Activated B cell treated with CpG ODN at 0.5 μM for 24 hours (primary cell): ENCODE measurements at places on chromosomes 3 and 15. TPM values are rescaled to one million over a fixed set of nuclear protein-coding genes. Genes with fewer than 3 reads are reported as not detected.

- no peak overlapping the region for H3K4me3 ChIP-seq
- H3K36me3 ChIP-seq, result no peaks in the 10 kb centered on the region
- no peak overlapping the region for H3K27ac ChIP-seq
These were observed 361.2 kb downstream of the DIPK2A start for GRCh38 chr3:144332868-144333267.

DNA sequence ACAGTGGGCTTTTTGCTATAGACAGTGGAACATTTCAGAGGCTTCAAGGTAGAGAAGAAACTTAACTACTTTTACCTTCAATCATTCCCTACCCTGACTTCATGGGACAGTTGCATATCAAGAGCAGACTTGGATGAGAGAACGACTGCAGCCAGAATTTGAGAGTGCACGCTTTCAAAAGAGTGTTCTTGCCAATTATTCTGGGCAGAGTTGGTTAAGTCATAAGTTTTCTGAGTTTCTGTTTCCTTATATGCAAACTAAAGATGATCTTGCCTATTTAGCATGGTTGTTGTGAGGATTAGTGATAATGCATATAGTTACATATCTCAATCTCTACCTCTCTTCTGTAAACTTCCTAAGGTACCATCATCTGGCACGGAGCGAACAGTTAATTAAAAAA lies 7.6 kb downstream of the SLC9A9 start:
- H3K27me3 ChIP-seq, result no peaks in the 10 kb centered on the region
- no peak overlapping the region for H3K4me3 ChIP-seq
- peaks cover 30% of the 10 kb centered on the region for H3K4me1 ChIP-seq

- H3K27ac ChIP-seq, result no peak overlapping the region
- DNase-seq, result no peak
- no peak overlapping the region for H3K4me3 ChIP-seq
- H3K4me1 ChIP-seq, result no peaks in the 10 kb centered on the region
These were observed 13.5 kb downstream of the HTR3E start for GRCh38 chr3:184110316-184110725.

DNA sequence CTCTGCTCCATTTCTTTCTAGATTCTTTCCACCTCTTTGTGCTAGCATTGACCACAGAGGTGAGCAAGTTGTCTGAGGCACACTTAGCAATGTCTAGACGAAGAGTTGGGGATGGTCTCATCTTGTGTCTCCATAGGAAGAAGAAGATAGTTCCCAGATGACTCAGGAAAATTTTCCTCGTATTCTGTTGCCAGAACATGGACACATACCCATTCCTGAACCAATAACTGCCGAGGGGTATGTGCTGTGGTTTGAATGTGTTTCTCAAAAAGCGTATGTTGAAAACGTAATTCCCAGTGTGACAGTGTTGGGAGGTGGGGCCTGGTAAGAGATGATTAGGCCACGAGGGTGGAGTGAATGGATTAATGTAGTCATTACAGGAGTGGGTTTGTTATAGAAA lies 107.5 kb upstream of the GALNT15 start:
- H3K4me3 ChIP-seq, result no peak overlapping the region
- H3K4me1 ChIP-seq, result no peaks in the 10 kb centered on the region

- H3K4me3 ChIP-seq, result peak within 1 kb of the TSS; percentile 97
- H3K36me3 ChIP-seq, result peaks cover 13% of the 10 kb centered on the region
- peaks cover 42% of the 10 kb centered on the region for H3K4me1 ChIP-seq
- no peaks in the 10 kb centered on the region for H3K27me3 ChIP-seq
- DNase-seq, result peak; percentile 95
- H3K27ac ChIP-seq, result peak within 1 kb of the TSS; percentile 94
These were observed at the start of gene FYTTD1 for GRCh38 chr3:197749601-197750395. TSS of gene FYTTD1 (plus strand) at chr3:197749883. CDS start at chr3:197749972, 89 bp downstream.

GRCh38 chr3:55683666-55684270 lies 196.7 kb upstream of the WNT5A start:
- no peak overlapping the region for H3K27ac ChIP-seq
- H3K27me3 ChIP-seq, result peaks cover 1% of the 10 kb centered on the region
- no peak overlapping the region for H3K4me3 ChIP-seq

- H3K36me3 ChIP-seq, result no peaks in the 10 kb centered on the region
- peaks cover 33% of the 10 kb centered on the region for H3K4me1 ChIP-seq
- H3K4me3 ChIP-seq, result no peak overlapping the region
- peaks cover 1% of the 10 kb centered on the region for H3K27me3 ChIP-seq
- H3K27ac ChIP-seq, result no peak overlapping the region
- no peak for DNase-seq
These were observed 10.6 kb downstream of the TMEM40 start for GRCh38 chr3:12748477-12748876.

GRCh38 chr3:133941415-133941821 lies 45.7 kb upstream of the RAB6B start:
- peaks cover 3% of the 10 kb centered on the region for H3K4me1 ChIP-seq
- no peak for DNase-seq
- no peak overlapping the region for H3K27ac ChIP-seq

PCOLCE2 gene
- total RNA-seq, result not detected in 2 replicates

CRABP1 gene
- total RNA-seq, result not detected in 2 replicates

- H3K27ac ChIP-seq, result no peak overlapping the region
- DNase-seq, result no peak
- no peak overlapping the region for H3K4me3 ChIP-seq
- no peaks in the 10 kb centered on the region for H3K36me3 ChIP-seq
- H3K4me1 ChIP-seq, result peaks cover 2% of the 10 kb centered on the region
These were observed 107.1 kb downstream of the OXSM start for GRCh38 chr3:25897019-25897418.

DNA sequence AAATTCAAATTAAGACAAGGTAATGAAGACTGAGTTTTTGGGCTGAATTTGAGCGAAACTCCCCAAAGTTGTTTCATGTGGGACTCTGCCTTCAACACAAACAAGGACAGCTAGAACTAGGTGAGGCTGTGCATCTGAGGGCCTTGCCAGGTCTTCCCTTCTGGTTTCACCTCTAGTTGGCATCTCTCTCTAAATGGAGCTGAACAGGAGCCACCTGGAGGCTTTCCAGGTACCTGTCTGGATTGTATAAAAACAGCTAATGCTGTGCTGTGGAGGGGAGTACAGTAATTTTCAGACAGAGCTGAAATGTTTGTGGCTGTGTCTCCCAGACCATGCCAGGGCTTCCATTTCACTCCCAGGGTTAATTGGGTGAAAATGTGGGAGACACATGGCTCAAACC lies 27.1 kb downstream of the TRIM71 start:
- no peaks in the 10 kb centered on the region for H3K36me3 ChIP-seq
- peaks cover 4% of the 10 kb centered on the region for H3K4me1 ChIP-seq
- H3K27ac ChIP-seq, result no peak overlapping the region
- H3K27me3 ChIP-seq, result no peaks in the 10 kb centered on the region

DNA sequence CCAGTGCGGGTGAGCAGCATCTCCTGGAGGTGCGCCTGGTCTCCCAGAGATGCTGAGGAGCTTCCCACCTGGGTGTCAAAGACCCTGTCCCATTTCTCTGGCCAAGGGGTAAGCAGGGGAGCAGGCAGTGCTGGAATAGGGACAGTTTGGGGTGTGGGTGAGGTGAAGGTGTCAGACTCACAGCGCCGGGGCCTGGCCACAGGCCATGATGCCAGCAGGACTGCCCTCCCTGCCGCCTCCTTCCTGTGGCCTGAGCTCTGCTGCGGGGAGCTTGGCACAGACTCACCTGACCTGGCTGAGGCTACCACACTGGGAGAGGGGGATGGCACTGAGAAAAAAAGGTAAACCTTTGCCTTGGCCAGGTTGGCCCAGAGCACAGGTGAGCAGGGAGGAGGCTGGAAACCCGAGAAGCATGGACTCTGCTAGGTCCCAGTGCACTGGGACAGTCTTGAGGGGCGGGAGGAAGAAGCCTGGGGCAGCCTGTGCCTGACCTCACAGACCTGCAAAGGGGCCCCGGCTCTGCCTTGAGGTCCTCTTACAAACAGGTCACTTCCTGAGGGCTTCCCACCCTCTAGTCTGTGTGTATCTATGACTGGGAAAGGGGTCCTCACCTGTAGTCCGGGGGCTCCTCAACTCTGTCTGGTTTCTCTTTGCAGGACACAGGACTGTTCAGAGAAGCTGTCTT lies 28.2 kb downstream of the GRAMD2A start:
- no peak overlapping the region for H3K27ac ChIP-seq
- no peak for DNase-seq
- H3K27me3 ChIP-seq, result peaks cover 15% of the 10 kb centered on the region
- H3K4me3 ChIP-seq, result no peak overlapping the region

GRCh38 chr3:73029321-73029796 lies 32.1 kb upstream of the EBLN2 start:
- peaks cover 21% of the 10 kb centered on the region for H3K36me3 ChIP-seq
- peaks cover 72% of the 10 kb centered on the region for H3K4me1 ChIP-seq
- no peak overlapping the region for H3K27ac ChIP-seq
- no peaks in the 10 kb centered on the region for H3K27me3 ChIP-seq
- no peak overlapping the region for H3K4me3 ChIP-seq

TMEM41A gene
- 20.7 and 23.3 TPM in 2 replicates for total RNA-seq

GRCh38 chr3:126552688-126553283 lies 5.9 kb downstream of the C3orf22 start:
- DNase-seq, result no peak
- H3K4me1 ChIP-seq, result no peaks in the 10 kb centered on the region
- no peaks in the 10 kb centered on the region for H3K36me3 ChIP-seq
- H3K4me3 ChIP-seq, result no peak overlapping the region

- H3K27me3 ChIP-seq, result no peaks in the 10 kb centered on the region
- no peak overlapping the region for H3K4me3 ChIP-seq
- H3K27ac ChIP-seq, result no peak overlapping the region
- no peak for DNase-seq
These were observed 1173.6 kb downstream of the OTOL1 start for GRCh38 chr3:162670181-162670580.

DNA sequence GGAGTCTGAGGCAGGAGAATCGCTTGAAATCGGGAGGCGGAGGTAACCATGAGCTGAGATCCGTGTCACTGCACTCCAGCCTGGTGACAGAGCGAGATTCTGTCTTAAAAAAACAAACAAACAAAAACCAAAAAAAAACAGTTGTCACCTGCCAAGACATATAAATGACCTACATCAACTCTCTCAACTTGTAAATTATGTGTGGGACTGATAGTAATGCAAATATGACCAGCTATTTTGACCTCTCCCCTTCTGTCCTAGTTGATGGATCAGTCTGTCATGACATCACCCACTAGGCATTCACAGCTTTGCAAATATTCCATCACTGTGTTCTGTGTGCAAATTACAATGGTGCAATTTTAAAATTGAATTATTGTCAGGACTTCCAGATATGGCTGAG lies 175.4 kb downstream of the EBLN2 start:
- DNase-seq, result no peak
- H3K4me3 ChIP-seq, result no peak overlapping the region
- H3K4me1 ChIP-seq, result no peaks in the 10 kb centered on the region
- H3K36me3 ChIP-seq, result no peaks in the 10 kb centered on the region
- no peak overlapping the region for H3K27ac ChIP-seq

DNA sequence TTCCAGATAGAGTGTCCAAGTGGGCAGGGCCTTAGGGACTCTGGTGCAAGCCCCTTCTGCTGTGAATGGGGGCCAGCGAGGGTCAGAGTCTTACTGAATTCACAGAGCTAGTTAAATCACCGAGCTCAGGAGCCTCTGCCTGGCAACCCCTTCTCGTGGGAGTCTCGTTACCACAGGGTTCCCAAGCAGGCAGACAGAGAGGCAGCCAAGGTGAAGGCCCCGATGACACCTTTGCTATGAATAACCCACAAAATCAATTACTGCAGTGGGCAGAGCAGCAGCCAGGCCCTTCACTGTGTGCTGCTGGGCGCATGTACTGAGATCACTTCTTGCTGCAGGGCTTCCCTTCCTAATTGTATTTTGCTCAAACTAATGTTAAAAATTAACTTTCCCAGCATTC lies 56.9 kb downstream of the SPSB4 start:
- no peak overlapping the region for H3K4me3 ChIP-seq
- H3K4me1 ChIP-seq, result no peaks in the 10 kb centered on the region
- no peak for DNase-seq
- H3K27me3 ChIP-seq, result peaks cover 3% of the 10 kb centered on the region
- no peaks in the 10 kb centered on the region for H3K36me3 ChIP-seq

GRCh38 chr3:14761866-14762265 lies 56.9 kb upstream of the FGD5 start:
- H3K27ac ChIP-seq, result no peak overlapping the region
- no peak overlapping the region for H3K4me3 ChIP-seq
- no peaks in the 10 kb centered on the region for H3K27me3 ChIP-seq
- no peak for DNase-seq
- no peaks in the 10 kb centered on the region for H3K4me1 ChIP-seq
- no peaks in the 10 kb centered on the region for H3K36me3 ChIP-seq

GRCh38 chr3:51340013-51340829 lies 44.9 kb upstream of the MANF start:
- no peak overlapping the region for H3K27ac ChIP-seq
- peaks cover 2% of the 10 kb centered on the region for H3K27me3 ChIP-seq
- no peak for DNase-seq

CACNA2D3 gene
- not detected in 2 replicates for total RNA-seq

DNA sequence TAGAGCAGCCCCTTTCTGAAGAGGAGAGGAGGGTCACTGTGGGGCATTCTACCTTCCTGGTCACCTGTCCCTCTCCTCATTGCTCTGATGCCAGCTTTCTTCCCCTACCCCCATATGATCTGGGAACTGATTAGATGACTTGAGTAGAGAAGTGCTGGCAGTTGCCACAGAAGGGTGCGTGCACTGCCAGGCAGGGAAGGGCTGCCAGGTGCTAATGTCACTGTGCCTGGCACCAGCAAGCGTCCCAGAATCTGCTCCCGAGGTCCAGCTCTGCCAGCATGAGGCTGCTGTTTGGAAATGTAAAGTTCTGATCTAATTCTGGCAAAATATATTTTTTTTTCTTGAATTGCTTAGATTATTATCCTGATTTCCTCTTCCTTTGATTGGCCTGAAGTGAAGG lies 52.8 kb downstream of the PPM1L start:
- no peaks in the 10 kb centered on the region for H3K27me3 ChIP-seq
- no peaks in the 10 kb centered on the region for H3K36me3 ChIP-seq
- no peaks in the 10 kb centered on the region for H3K4me1 ChIP-seq
- H3K27ac ChIP-seq, result no peak overlapping the region
- H3K4me3 ChIP-seq, result no peak overlapping the region

UQCRC1 gene
- 117 and 118 TPM in 2 replicates for total RNA-seq

GRCh38 chr3:143036557-143036956 lies 35.2 kb downstream of the U2SURP start:
- H3K27ac ChIP-seq, result no peak overlapping the region
- no peaks in the 10 kb centered on the region for H3K27me3 ChIP-seq
- H3K4me3 ChIP-seq, result no peak overlapping the region
- peaks cover 67% of the 10 kb centered on the region for H3K36me3 ChIP-seq
- DNase-seq, result no peak
- H3K4me1 ChIP-seq, result peaks cover 3% of the 10 kb centered on the region

DNA sequence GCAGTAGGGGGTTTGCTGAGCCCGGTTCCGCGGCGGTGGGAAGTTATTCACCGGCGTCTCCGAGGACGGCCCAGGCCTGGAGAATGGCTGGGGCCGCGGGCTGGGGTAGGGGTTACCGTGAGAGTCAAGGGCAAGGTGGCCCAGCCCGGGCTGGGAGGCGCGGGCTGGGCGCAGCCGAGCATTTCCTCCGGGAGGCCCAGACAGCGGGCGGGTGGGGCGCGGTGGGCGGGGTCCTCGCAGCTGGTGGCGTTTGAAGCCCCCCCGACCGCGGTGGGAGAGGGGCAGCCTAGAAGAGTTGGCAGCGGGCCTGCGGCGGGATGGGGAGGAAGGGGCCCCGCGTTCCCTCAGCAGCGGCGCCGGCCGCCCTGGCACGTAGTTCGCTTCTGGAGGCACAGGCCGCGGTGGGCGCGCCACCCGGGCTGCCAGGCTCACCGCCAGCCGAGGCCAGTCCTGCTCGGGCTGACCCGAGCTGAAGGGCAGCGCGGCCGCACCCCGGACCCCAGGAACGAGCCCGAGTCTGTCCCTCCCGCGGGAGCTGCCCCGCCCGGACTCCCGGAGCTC lies 960 bp upstream of the KLF13 start:
- peak overlapping the region; percentile 93 for H3K4me3 ChIP-seq
- H3K36me3 ChIP-seq, result peaks cover 22% of the 10 kb centered on the region
- H3K27me3 ChIP-seq, result no peaks in the 10 kb centered on the region
- peak; percentile 60 for DNase-seq
- peak overlapping the region; percentile 98 for H3K27ac ChIP-seq

PLCH1 gene
- 0.12 and 0.27 TPM in 2 replicates for total RNA-seq

PLA2G4D gene
- total RNA-seq, result not detected in 2 replicates
